Activated CD4-positive, alpha-beta memory T cell treated with anti-CD3 and anti-CD28 coated beads for 36 hours (primary cell): ENCODE measurements at places on chromosomes 2 and 18.

- no peak for DNase-seq
Observed at GRCh38 chr2:12862541-12862940, 145.8 kb downstream of the TRIB2 start.

DNA sequence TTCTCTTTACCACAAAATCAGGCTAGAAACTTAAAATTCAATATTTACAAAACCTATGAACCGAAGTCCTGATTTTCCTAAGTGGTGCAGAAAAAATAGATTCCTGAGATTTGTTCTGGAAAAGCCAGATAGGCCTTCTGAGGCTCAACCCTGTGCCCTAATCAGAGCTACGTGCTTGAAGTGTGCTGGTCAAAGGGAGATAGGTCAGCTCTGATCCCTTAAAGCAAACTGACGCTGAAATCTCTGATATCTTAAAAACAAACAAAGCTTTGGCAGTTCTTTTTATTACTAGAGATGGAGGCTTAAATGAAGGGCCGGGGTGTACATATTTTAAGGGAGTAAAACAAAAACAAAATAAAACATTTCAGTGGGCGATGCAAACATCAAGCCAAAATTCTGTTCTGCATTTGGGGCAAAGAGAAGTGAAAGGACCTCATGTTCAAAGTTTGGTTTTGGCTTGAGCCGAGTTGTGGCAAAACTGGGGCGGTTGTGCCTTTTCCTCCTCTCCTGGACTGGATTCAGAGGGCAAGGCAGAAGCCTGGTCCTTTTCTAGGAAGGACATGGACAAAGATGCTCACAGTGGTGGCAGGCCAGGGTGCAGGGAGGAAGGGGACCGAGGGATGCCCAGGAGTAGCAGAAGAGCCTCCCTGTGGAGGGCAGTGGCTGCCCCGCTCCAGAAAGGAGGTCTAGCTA is 295.0 kb downstream of the CDCA7 start:
- no peak for DNase-seq

GRCh38 chr2:170204298-170204951 is 26.5 kb downstream of the MYO3B start:
- DNase-seq: no peak

- no peak for DNase-seq
Observed at GRCh38 chr2:136444323-136444722, 321.0 kb upstream of the THSD7B start.
